Posterior vena cava (tissue), 2 donors: ENCODE measurements at places on chromosomes 7 and 10. TPM values are rescaled to one million over a fixed set of nuclear protein-coding genes. Genes with fewer than 3 reads are reported as not detected.

Gene OPN1SW
- not detected for total RNA-seq

Gene WDR11
- 37.6 TPM for total RNA-seq

GRCh38 chr10:92593619-92594588 lies 974 bp downstream of the KIF11 start:
- no peak for DNase-seq

DNA sequence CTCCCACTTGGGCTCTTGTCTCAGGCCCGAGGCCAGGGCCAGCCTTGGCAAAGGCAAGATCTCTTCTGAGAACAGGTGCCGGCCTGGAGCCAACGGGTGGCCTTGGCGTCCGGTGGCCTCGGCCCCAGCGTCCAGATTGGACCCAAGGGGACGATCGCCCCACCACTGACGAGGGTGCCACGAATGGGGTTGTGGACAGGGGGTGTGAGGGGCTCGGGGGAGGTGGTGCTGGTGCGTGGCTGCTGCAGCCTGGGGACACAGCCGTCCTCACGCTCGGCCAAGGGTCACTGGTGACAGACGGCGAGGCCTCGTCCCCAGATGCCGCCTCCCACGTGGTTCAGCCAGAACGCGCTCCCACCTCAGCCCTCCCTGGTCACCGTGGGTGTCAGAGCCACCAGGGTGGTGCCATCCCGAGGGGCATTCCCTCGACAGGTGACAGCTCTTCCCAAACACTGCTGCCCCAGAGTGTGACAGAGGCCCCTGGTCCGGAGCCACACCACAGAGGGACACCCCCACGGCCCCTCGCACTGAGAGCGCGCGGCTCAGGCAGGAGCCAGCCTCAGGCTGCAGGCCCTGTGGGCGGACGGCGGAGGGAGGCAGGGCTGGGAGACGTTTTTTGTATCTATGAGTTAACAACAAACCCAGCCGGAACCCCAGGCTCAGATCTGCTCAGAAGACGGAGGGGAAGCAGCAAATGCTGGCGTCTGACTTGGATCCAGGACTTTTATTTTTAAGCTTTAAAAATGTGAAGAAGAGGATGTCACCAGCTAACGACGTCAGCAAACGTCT lies 18.5 kb upstream of the CFAP46 start:
- DNase-seq, result peak; percentile 77

Gene PRF1
- 5.2 TPM for total RNA-seq
